CD8-positive, alpha-beta memory T cell (primary cell): ENCODE measurements at places on chromosomes 1 and 21. TPM values are rescaled to one million over a fixed set of nuclear protein-coding genes. Genes with fewer than 3 reads are reported as not detected.

- H3K36me3 ChIP-seq = no peaks in the 10 kb centered on the region
- H3K4me1 ChIP-seq = no peaks in the 10 kb centered on the region
- no peaks in the 10 kb centered on the region for H3K27me3 ChIP-seq
- H3K27ac ChIP-seq = no peak overlapping the region
- H3K4me3 ChIP-seq = no peak overlapping the region
Measured at GRCh38 chr1:231796141-231796540, 169.6 kb downstream of the DISC1 start.

The SCMH1 gene
- total RNA-seq = 23.3 TPM

The SPATA17 gene
- 0.33 TPM for total RNA-seq

DNA sequence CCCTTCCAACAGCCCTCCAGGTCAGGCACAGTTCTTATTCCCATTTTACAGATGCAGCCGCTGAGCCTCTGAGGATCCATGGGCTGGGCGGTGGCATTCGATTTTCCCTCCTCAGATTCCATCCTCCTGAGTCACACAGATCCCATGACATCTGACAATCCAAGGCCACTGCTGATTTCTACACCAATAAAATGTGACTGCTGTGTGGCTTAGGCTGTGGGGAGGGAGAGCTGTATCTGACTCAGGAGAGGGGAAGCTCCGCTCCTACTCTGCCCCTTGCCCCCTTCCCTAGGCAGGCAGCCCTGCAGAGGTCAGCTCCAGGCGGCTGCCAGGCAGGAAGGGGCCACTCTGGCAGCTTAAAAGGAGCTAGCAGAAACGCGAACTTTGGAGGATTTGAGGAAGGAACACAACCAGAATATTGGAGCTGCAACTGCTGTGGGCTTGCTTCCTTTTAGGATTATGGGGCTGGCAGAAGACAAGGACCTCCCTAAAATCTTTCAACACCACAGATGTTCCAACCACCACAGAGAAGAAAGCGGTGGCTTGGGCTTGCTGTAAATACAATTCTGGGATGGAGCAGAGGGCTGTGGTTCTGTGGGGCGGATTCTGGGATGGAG is 50.0 kb downstream of the MRPL37 start:
- no peak overlapping the region for H3K27ac ChIP-seq
- H3K4me3 ChIP-seq = no peak overlapping the region
- no peaks in the 10 kb centered on the region for H3K4me1 ChIP-seq
- no peak for DNase-seq
- no peaks in the 10 kb centered on the region for H3K36me3 ChIP-seq
- H3K27me3 ChIP-seq = no peaks in the 10 kb centered on the region

DNA sequence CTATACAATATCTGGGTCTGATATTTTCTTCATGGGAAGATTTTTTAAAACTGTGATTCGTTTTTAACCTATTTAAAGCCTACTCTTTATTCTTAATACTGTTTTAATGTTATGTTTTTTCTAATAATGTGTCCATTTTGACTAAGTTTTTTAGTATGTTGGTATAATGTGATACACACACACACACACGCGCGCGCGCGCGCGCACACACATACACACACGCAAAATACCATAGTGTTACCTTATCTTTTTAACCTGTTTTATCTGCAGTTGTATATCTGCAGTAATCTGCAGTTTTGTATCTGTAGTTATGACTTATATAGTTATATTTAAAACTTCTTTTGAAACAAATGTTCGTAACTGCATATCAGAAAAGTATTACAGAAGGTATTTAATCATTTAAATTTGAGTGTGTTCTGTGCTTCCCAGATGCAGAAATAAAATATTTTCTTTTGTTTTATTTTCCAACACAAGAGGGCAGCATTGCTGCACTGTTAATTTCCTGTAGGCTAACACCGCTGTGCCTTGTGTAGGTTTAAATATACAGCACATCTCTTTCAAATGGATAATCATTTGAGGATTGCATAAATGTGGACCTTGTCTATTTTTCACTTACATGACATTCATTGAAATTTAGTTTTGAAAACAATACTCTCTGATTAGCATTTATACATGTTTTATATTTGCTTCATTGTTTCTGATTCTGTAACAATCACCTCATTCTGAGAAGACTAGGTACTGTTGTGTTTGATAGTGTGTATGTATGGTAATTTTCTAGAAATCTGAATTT is 166.1 kb downstream of the PDE4B start:
- no peak overlapping the region for H3K4me3 ChIP-seq
- H3K27me3 ChIP-seq = no peaks in the 10 kb centered on the region
- no peak overlapping the region for H3K27ac ChIP-seq
- no peaks in the 10 kb centered on the region for H3K4me1 ChIP-seq
- no peaks in the 10 kb centered on the region for H3K36me3 ChIP-seq

DNA sequence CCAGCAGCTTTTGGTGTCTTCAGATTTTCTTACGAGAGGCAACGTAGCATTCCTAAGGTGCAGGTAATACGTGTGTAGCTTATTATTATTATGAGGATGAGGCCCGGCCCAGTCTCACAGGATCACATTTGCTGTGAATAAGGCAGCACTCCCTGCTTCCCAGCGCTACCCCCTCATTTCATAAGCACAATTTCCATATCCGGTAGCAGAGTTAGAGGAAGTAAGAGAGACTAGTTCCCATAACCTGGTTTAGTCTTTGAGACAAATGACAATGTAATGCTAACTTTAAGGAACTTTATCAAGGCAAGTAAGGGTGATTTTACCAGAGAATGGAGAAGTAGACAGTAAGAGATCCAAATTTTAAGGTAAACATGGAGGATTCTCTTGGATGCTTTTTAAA is 14.6 kb upstream of the LMO4 start:
- no peaks in the 10 kb centered on the region for H3K4me1 ChIP-seq
- H3K27me3 ChIP-seq = no peaks in the 10 kb centered on the region
- DNase-seq = no peak

DNA sequence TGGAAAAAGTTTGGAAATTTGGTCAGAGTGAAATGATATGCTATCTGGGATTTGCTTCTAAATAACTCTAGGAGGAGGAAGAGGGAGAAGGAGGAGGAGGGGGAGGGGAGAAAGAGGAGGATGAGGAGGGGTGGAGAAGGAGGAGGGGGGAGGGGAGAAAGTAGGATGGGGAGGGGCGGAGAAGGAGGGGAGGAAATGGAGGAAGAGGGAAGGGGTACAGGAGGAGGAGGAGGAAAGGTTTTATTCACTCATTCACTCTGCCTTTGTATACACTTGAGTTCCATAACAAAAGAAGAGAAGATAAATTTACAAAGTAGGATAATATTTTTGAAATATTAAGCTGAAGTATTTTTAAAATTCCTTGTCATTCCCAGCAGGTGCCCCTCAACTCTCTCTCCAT is 6.3 kb upstream of the VPS26C start:
- H3K27ac ChIP-seq = no peak overlapping the region
- peaks cover 2% of the 10 kb centered on the region for H3K4me1 ChIP-seq
- no peaks in the 10 kb centered on the region for H3K36me3 ChIP-seq
- DNase-seq = no peak

- DNase-seq = peak; percentile 40
- H3K4me1 ChIP-seq = no peaks in the 10 kb centered on the region
- no peaks in the 10 kb centered on the region for H3K36me3 ChIP-seq
- no peak overlapping the region for H3K27ac ChIP-seq
- H3K4me3 ChIP-seq = no peak overlapping the region
Measured at GRCh38 chr21:45868086-45868485, 113.5 kb upstream of the COL6A1 start.

The LHX4 gene
- total RNA-seq = not detected

The CYYR1 gene
- total RNA-seq = not detected

The SPATA21 gene
- total RNA-seq = not detected

The PLA2G2C gene
- not detected for total RNA-seq

- peaks cover 3% of the 10 kb centered on the region for H3K27me3 ChIP-seq
- H3K36me3 ChIP-seq = no peaks in the 10 kb centered on the region
- no peak overlapping the region for H3K4me3 ChIP-seq
- no peak overlapping the region for H3K27ac ChIP-seq
- H3K4me1 ChIP-seq = no peaks in the 10 kb centered on the region
- DNase-seq = no peak
Measured at GRCh38 chr1:55364216-55364615, 149.1 kb upstream of the USP24 start.
